IPS DF 19.7 (cell line): ENCODE measurements at places on chromosomes 16 and 17.

DNA sequence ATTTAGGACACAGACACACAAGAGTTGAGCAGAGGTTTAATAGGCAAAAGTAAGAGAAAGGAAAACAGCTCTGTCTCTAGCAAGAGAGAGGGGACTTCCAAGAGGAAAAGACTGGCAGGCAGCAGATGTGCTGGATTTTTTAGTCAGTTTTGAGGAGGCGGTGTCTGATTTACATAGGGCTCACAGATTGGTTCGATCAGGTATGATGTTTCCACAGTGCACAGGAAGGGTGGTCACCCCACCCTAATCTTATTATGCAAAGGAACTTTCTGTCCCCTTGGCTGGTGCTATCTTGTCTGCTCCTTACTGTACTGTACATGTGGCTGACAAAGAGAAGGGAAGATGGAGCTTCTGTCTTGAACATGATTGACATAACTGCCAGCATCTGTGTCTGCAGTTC lies 25.3 kb downstream of the BFAR start:
- no peak for DNase-seq

- DNase-seq, result no peak
These were observed 658 bp upstream of the ZNF771 start for GRCh38 chr16:30406795-30407101.

- no peak for DNase-seq
These were observed 331.9 kb downstream of the FOXL1 start for GRCh38 chr16:86910161-86910769.

GRCh38 chr17:61584866-61585265 lies 6.2 kb downstream of the NACA2 start:
- no peak for DNase-seq

- DNase-seq, result no peak
These were observed 1.9 kb downstream of the DRG2 start for GRCh38 chr17:18089613-18090012.

- no peak for DNase-seq
These were observed 169.6 kb downstream of the KCNJ2 start for GRCh38 chr17:70338946-70339354.

DNA sequence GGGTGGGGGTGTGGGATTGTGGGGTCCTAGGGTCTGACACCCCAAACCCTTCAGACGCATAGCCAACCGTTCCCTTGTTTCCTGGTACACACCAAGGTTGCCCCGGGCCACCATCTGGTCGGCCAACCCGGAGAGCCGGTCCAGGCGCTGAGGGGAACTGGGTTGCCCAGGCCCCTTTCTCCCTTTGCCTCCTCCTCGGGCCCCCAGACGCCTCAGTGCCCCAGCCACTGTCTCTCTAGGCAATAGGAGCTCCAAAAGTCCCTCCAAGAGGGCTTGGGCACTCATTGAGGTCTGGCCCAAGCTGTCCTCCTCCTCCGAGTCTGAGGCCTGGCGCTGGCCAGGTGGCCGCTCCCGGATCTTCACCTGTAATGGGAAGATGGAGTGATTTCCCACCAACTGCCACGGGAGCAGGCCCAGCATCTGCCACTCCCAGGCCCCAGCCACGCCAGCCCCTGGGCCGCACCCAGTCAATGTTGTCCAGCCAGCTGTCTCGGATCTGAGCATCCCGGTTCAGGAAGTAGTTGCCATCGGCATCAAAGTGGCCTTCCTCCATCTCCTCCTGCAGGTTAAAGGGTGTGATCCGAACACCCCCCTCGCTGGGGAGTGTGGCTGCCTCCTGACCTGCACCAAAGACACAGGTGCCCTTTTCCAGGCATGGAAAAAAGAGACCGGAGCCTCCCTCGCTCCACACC lies 1.5 kb downstream of the CD2BP2 start:
- DNase-seq, result no peak

- peak; percentile 54 for DNase-seq
These were observed 6.3 kb upstream of the XPO6 start for GRCh38 chr16:28218109-28218508.

GRCh38 chr16:1333854-1334700 lies 632 bp downstream of the BAIAP3 start:
- no peak for DNase-seq

DNA sequence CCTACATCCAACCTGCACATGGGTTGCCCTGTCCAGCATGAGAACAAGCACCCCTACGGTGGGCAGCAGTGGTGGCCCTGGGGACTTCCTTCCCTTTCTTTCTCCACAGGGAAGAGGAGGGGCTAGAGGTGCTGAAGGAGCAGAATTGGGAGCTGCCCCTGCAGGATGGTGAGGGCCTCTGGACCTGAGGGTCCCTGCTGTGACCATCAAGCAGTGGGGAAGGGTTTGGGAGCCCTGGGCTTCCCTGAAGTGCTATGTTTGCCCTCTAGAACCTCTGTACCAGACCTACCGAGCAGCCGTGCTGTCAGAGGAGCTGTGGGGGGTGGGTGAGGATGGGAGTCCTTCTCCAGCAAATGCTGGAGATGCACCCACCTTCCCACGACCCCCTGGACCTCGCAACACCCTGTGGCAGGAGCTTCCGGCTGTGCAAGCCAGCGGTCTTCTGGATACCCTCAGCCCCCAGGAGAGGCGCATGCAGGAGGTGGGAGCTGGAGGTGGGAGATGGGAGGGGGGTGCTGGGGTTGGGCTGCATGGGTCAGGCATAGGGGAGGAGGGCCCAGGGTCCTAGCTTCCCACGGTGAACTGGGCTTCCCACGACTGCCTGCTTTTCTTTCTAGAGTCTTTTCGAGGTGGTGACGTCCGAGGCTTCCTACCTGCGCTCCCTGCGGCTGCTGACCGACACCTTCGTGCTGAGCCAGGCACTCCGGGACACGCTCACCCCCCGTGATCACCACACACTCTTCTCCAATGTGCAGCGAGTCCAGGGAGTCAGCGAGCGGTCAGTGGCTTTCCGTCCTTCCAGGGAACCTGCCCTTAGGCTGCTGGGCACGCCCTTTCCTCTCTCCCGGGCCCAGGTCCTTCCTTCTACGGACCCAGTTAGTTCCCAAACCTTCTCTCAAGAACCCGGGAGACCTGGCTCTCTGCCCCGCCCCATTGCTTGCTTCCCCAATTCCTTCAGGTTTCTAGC lies 5.0 kb downstream of the ARHGEF15 start:
- DNase-seq, result no peak

- DNase-seq, result no peak
These were observed 841 bp upstream of the GPT2 start for GRCh38 chr16:46883353-46883689.

DNA sequence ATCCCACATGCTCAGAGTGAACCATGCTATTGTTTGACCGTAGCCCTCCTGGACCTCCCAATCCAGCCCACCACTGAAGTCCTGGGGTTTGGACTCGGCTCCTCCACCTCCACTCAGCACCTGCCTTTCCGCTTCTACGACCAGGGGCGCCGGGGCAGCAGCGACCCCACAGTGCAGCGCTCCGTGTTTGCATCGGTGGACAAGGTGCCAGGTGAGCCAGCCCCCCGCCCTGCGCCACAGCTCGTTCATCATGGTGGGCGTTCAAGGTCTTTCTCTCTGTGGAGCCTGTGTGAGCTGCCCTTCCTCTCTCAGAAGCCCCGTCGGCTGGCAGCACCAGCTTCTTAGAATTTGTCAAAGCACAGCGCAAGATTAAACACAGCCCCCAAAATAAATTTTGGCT lies 130.1 kb downstream of the SOCS1 start:
- DNase-seq, result no peak

GRCh38 chr17:31587462-31587861 lies 196.0 kb downstream of the RAB11FIP4 start:
- DNase-seq, result no peak

DNA sequence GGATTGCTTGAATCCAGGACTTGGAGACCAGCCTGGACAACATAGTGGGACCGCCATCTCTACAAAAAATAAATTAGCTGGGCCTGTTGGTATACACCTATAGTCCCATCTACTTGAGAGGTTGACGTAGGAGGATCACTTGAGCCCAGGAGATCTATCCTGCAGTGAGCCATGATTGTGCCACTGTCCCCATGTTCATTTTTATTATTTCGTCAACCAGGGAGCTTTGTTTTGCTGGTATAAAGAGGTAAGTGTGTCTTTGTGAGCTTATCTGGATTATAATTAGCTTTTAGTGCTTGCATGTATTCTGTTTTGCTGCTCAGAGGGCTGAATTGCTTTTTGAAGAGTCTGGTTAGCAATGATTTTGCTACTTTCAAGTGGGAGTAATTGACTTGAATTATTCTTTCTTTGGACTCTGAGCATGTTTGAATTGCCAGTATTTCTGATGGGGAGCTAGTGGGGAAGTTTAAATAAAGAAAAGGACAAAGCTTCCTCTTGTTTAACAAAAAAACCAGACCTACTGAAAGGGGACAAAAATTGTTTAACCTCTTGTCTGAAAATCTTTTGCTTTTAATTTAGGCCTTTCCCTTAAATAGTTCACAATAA lies 31.6 kb upstream of the BCAS3 start:
- no peak for DNase-seq

GRCh38 chr16:1043881-1044451 lies 28.6 kb upstream of the SSTR5 start:
- DNase-seq, result no peak

DNA sequence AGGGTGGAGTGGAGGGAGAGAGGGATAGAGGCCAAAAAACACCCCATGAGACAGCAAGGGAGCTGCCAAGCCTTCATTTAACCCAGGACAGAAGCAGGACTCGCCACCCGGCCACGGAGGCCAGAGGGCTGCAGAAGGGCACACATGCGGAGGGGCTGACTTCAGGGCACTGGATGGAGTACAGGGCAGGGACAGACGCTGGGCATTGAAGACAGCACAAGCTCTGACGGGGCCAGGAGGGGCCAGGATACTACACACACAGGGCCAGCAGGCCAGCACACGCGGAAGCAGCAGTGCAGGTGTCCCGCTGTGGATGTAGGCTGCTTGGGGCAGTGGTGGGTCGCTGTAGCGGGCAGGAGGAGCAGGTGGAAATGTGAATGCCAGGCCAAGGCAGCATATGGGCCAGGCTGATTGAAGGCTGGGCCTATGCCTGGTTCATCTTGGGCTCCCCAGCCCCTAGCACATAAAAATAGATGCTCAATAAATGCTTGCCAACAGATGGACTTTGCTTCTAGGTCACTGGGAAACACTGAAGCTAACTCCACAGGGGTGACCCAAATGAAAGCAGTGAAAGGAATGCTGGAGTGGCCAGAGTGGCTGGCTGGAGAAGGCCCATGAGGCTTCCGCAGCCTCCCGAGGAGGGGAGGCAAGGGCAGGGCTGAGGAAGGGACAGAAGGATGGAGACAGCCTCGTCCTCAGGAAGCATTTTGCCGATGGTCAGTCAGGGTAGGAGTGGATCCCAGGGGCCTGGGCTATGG lies 61.6 kb downstream of the GNA13 start:
- DNase-seq, result no peak

- no peak for DNase-seq
These were observed 3.3 kb downstream of the FOXF1 start for GRCh38 chr16:86513471-86514277.

GRCh38 chr17:82592767-82593589 lies 55.3 kb downstream of the WDR45B start:
- peak; percentile 48 for DNase-seq
